Inflammatory macrophage (primary cell): ENCODE measurements at places on chromosomes 1 and 21.
A peak's percentile ranks its signal among the peaks of the same experiment; 100 is the strongest.

GRCh38 chr1:150765296-150765976 lies at the start of gene CTSS:
Gene CTSS (minus strand): TSS chr1:150765778. CDS start chr1:150764763, 1,015 bp downstream.
- peak; percentile 97 for DNase-seq

- DNase-seq: no peak
Observed at GRCh38 chr1:228341450-228341813, 65.2 kb downstream of the TRIM11 start.

- no peak for DNase-seq
Observed at GRCh38 chr1:198254948-198255347, 98.2 kb downstream of the NEK7 start.

- no peak for DNase-seq
Observed at GRCh38 chr1:199009447-199009846, 370.6 kb downstream of the PTPRC start.

GRCh38 chr1:113579256-113580018 lies 179.8 kb downstream of the PHTF1 start:
- no peak for DNase-seq

- DNase-seq: no peak
Observed at GRCh38 chr1:162578071-162578700, 16.7 kb downstream of the UAP1 start.

- DNase-seq: no peak
Observed at GRCh38 chr21:44485254-44485793, 30.0 kb downstream of the LRRC3 start.

DNA sequence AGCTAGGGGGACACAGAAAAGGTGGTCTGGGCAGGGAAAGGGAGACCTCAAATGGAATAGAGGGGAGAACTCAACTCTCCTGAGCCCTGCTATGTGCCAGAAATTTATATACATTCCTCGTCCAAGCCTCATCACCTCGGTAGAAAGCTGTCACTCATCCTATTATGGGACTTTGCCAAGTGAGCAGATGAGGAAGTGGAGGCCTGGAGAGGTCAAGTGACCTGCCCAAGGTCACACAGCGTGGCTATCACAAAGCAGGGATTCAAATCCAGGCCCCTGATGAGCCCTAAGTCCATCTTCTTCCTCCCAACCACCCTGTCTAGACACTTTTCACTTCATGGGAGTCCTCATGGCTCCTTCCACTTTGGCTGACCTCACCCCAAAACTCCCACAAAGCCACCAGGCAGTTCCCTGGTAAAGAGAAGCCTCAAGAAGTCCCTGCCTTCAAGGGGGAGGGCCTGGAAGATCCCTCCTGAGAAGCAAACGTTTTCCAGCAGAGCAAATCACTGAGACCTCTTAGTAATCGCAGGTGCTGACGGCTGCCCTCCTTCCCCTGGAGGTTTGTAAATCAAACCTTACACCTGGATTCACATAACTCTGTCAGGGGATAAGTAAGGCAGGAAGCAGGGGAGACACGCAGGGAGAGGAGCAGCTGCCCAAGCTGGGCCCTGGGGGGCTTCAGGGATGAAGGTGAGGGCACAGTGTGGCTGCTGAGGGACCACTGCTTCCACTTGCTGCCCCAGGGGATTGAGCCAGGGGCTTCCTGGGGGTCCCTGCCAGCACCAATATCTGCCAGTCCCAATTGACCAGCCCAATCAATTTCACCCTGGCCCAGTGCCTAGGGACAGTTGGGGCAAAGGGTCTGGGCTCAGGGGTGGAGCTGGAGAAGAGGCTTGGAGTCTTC lies 351.2 kb downstream of the MATN1 start:
- DNase-seq: no peak

DNA sequence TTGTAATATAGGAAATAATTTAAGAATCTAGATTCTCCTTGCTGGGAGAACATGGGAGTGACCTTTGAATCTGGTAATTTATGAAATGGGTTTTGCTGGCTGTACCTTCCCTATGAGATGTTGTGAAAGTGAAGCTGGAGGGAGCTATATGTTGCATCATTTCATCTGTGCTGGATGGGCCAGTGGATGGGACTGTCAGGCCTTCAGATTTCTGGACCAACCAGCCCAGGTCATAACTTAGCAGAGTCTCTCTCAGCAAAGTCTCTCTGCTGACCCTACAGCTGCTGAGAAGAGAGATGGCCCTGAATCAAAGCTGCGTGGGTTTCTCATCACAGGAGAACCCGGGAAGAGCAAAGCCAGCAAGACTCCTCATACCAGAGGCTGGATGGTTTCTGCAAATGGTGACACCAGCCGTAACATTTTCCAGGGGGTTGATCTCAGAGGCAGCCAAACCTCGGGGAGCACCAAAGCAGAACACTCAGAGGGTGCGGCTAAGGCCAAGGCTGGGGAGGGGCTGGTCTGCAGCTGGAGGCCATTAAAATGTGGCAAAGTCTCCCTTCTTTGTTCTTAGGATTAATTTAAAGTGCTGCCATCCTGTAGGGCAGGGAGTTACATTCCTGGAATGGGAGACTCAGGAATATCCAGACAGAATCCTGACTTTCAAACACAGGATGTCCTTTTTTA lies 18.2 kb upstream of the PTGFRN start:
- peak; percentile 30 for DNase-seq

GRCh38 chr1:204731509-204731908 lies 46.0 kb upstream of the LRRN2 start:
- DNase-seq: no peak

DNA sequence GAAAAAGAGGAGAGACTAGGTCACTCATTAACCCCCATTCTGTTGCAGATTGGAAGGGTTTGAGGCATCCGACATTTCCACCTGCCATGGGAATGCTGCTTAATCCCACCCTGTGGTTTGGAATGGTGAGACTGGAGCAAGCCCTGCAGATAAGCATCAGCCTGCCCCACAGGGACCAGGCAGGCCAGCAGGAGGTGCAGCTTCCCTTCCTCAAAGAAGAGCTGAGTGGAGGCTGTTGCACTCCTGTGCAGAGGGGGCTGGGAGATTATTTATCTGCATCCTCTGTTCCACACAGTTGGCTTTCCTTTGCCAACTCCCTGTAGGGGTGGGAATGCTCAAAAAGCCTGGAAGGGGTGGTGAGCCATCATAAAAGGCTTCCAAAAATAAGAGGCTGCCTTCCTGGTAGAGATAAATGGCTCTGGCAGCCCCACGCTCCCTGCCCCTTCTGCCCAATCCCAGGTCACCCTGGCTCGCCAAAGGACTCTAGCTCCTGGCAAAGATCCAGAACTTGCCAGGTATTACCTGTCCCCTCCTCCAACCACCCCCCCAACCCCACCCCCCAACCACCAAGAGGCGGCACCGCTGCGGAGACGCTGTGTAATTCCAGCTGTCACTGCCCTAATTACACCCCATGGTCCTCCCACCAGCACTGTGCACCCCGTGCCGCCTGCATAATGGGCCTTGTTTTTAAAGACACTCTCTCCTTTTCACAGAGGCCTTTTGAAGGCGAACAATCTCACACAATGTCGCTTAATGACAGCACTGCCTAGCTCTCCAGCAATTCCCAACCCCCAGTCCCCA lies 83.0 kb upstream of the ZC3H12A start:
- DNase-seq: no peak

DNA sequence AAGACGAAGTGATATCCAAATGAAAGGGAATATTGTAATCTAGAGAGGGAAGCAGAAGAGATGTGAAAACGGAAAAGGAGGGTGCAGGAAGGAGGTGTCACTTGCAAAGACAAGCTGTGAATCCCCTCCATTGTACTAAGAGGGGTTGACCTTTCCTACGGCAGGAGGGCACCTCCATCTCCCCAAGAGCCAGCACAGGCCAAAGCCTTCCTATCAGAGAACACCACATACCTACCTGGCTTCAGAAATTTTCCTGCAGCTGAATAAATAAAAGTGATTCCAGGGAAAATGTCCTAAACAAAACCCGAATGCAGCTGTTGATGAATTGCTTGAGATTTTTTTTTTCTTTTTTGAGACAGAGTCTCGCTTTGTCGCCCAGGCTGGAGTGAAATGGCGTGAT lies 14.3 kb downstream of the KANK4 start:
- no peak for DNase-seq

DNA sequence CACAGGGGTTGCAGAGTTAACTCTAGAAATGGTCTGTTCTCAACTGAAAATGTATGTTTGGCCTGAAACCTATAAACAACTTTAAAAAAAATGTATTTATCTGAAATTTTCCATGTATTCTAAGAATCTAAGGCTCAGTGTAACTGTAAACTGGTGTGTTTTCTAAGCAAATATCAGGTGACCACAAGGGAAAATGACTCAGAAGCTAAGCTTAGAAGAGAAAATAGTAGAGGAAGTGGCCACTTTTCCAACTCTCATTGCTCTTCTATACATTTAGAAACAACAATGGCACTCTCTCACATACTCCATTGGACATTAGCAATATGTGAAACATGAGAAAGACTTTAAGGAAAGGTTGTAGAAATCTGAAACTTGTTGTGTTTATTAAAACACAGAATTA lies 7.5 kb downstream of the TNFSF18 start:
- DNase-seq: peak; percentile 33
